ENCODE measurements at places on chromosomes 2 and 18. TPM values are rescaled to one million over a fixed set of nuclear protein-coding genes. Genes with fewer than 3 reads are reported as not detected.

DNA sequence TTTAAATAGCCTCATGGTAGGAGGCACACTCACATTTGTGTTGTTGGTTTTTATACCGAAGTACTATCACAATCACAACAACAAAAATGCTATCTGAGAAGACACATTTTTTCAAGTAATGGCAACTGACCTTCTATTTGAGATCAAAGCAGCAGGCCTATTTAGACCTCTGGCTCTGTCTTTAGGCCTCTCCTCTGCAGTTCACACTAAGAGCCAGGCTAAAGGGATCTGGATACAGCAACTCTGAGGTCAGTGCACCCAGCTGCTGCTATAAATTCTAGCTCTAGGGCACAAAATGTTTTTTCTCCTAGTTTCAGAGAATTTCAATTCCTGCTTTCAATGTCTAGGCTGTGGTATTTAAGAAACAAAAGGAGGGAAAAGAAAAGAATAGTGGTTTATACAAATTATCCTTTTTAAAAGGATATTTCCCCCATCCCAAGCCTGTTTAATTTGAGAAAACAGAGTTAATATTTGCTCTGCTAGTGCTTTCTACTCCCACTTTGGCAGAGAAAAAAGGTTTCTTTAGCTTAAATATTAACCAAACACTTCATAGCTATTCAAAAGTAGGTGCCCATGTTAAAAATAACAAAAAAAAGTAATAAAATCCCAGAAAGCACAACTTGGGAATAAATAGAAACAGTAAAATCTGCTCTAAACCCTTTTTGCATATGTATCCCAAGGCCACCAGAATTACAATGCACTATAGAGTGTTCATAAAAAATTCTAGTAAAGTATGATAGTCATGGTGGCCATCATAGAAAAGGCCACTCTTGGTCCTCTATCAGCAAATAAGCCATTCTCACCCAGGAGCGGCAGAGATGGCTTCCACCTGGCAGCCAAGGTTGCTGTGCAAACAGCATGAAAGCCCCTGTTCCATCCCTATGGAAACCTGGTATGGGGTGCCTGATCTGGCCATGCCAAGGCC is 293.6 kb upstream of the SESTD1 start:
- H3K27me3 ChIP-seq = peaks cover 3% of the 10 kb centered on the region
- no peaks in the 10 kb centered on the region for H3K36me3 ChIP-seq
- H3K27ac ChIP-seq = no peak overlapping the region
- H3K4me3 ChIP-seq = no peak overlapping the region

GRCh38 chr2:102235491-102235890 is 48.7 kb downstream of the IL1RL2 start:
- H3K4me1 ChIP-seq = peaks cover 48% of the 10 kb centered on the region
- H3K27me3 ChIP-seq = peaks cover 2% of the 10 kb centered on the region
- no peak overlapping the region for H3K4me3 ChIP-seq

DNA sequence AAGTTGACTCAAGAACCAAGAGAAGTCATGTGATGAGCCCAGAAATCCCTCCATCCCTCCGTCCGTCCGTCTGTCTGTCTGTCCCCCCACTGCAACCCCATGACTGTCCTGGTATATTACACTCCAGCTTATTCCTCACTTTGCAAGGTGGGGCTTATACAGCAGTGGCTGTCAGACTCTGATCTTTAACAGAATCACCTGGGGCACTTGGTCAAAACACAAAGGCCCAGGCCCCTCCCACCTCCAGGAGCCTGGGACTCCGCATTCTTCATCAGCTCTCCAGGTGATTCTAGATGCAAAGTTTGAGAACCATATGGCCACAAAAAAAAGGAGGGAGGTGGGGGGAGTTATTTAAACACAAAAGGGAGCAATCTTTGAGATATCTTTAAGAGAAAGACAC is 61.4 kb downstream of the MYO5B start:
- H3K36me3 ChIP-seq = no peaks in the 10 kb centered on the region
- H3K4me1 ChIP-seq = peaks cover 5% of the 10 kb centered on the region
- no peak overlapping the region for H3K27ac ChIP-seq
- H3K4me3 ChIP-seq = no peak overlapping the region
- no peak for DNase-seq
- peaks cover 20% of the 10 kb centered on the region for H3K27me3 ChIP-seq

GRCh38 chr2:126059379-126059778 is 596.6 kb upstream of the GYPC start:
- H3K4me3 ChIP-seq = no peak overlapping the region
- no peak for DNase-seq
- H3K36me3 ChIP-seq = no peaks in the 10 kb centered on the region
- no peaks in the 10 kb centered on the region for H3K4me1 ChIP-seq
- H3K27me3 ChIP-seq = no peaks in the 10 kb centered on the region

DNA sequence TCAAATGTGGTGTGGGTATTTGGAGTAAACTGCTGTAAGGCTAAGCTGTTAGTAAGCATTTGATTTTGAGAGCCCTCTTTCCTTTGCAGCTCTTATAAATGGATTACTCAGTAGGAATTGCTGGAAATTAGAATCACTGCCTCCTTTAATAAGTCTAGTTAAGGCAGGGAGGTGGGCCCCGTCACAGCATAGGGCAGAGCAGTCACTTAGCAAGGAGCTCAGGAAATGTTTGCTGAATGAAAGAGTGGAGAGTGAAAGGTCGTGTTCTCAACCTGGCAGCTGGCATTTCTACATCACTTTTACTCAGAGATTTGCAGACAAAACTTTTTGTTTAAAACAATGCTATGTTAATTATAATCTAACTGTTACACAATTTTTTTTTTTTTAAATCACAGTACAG is 25.5 kb downstream of the ITGA6 start:
- H3K27me3 ChIP-seq = peaks cover 58% of the 10 kb centered on the region
- H3K4me3 ChIP-seq = no peak overlapping the region
- no peak for DNase-seq
- no peaks in the 10 kb centered on the region for H3K36me3 ChIP-seq

- H3K27ac ChIP-seq = no peak overlapping the region
- no peaks in the 10 kb centered on the region for H3K27me3 ChIP-seq
- H3K36me3 ChIP-seq = peaks cover 7% of the 10 kb centered on the region
- no peak overlapping the region for H3K4me3 ChIP-seq
Measured at GRCh38 chr2:147989809-147990403, 30.6 kb downstream of the ORC4 start.

- no peaks in the 10 kb centered on the region for H3K4me1 ChIP-seq
- no peak overlapping the region for H3K4me3 ChIP-seq
- no peak overlapping the region for H3K27ac ChIP-seq
- no peaks in the 10 kb centered on the region for H3K36me3 ChIP-seq
- DNase-seq = no peak
Measured at GRCh38 chr2:126038861-126039260, 617.1 kb upstream of the GYPC start.

Gene OXER1
- 1.1 TPM for total RNA-seq
